Cerebellum (tissue), 4 donors: ENCODE measurements at places on chromosomes 7 and 10. TPM values are rescaled to one million over a fixed set of nuclear protein-coding genes. Genes with fewer than 3 reads are reported as not detected.

DNA sequence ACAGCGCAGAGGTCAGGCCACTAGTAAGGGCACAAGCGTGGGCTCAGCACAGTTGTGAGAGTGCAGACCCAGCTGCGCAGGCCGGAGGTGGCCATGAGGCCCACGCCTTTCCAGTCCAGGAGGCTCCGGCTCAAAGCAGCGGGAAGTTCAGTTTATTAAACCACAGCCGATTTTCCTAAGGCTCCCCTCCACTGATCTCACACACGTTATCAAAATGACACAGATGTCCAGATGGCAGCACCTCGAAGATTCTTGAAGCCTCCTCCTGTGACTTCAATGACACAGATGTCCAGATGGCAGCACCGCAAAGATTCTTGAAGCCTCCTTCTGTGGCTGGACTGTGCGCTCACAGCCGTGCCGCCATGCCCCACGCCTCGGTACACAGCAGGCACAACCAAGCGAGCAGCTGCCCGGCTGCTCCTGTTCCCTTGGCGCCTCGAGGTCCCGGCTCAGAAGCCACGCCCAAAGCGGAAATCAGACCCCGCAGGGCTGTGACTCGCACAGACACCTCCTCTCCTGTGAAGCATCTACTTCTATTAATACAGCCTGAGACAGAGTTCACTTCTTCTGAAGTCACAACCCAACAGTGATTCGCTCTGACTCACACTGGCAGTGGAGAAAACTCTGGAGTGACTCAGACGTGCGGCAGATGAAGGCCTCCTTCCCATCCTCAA is 122.7 kb downstream of the MAD1L1 start:
- DNase-seq = no peak

Gene ANKRD1
- total RNA-seq = not detected

DNA sequence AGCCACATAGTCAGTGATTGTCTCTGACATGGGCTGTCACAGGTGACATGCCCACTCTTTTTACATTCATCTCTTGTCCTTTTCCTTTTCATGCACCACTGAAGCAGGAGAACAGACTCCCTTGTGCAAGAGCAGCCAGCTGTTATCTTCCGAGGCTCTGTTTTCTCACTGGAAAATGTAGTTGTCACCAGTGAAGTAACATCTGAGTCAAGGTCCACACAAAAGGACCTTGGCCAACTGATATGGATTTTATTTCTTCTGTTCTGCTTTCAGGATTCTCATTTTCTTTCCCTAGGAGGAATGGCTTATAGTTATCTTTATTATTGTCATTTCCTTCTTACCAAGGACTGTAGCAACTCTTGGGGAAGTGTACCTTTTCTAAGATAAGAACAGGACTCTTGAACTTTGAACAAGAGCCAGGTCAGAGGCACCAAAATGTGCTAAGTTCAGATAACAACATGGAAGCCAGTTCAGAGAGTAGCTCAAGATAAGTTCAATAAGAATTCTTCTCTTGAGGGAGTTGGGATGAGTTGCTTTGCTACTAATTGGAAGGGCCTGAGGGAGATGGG is 22.7 kb downstream of the AVPI1 start:
- DNase-seq = no peak

DNA sequence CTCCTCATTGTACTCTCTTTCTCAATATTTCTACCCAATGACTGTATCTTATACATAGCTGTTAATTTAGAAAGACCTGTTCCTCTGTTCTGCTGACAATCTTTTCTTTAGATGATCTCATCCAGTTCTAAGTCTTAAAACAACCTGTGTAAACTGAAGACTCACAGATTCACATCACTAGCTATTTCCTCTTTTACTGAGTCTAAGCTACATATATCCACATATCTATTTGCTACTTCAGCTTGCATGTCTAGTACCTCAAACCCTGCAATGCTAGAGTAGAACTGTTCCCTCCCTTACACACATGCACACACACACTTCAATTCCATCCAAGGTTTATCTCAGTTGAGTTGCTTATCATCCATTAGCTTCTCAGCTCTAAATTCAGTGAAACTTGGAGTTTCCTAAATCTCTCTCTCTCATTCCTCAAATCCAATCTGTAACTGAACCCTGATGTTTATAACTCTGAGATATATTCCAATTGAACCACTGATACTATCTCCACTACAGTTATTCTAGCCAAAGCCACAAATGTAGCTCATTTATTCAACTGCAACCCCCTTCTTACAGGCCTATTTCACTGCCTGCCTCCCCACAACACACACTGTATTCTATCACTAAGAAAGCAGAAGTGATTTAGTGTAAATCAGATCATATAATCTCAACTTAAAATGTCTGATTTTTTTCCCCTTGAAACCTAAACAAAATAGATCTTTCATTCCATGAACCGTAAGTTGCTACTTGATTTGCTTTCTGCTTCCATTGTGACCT is 1036.8 kb upstream of the POT1 start:
- no peak for DNase-seq

DNA sequence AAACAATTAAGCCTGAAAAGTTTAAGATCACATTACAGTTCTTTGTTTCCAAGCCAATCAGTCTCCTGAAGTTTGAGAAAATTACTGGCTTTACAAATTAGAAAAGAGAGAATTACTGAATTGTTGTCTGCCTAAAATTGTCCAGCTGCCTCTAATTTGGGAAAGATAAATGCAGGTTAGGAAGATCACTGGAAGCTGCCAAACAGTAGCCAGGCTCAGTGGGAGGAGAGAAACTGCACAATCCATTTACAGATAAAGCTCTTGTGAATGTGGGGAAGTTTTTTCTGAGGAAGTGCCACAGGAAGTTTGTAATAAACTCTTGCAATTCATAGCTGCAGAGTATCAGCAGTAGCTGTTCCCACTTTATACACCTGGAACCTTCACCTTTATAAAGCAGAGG is 100.7 kb downstream of the IQUB start:
- DNase-seq = no peak

DNA sequence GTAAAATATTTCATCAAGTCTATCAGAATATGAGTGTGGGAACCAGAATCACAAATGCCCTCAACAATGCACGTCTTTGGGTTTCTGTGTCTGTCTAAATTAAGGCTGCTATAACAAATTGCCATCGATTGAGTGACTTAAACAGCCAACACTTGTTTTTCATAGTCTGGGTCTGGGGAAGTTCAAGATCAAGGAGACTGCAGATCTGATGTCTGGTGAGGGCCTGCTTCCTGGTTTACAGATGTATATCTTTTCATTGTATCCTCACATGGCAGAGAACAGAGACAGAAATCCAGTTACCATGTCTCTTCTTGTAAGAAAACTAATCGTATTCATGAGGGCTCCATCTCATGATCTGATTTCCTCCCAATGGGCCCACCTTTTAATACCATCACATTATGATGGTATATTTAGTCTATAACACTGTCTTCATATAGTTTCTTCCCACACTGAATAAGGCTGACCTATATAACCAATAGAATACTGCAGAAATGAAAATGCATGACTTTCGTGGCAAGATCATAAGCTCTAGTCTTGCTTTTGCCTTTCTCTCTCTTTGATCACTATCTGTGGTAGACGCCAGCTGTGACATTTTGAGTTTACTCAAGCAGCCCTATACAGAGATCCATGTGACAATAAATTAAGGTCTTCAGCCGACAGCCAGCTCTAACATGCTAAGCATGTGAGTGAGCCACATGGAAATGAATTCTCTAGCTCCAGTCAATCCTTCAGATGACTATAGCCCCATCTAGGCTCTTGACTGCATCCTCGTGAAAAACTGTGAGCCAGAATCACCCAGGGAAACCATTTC is 51.9 kb downstream of the THSD7A start:
- DNase-seq = no peak

Gene CUBN
- total RNA-seq = 7.8 TPM

Gene NUTM2E
- 0.45 TPM for total RNA-seq

Gene CDC14C
- not detected for total RNA-seq

DNA sequence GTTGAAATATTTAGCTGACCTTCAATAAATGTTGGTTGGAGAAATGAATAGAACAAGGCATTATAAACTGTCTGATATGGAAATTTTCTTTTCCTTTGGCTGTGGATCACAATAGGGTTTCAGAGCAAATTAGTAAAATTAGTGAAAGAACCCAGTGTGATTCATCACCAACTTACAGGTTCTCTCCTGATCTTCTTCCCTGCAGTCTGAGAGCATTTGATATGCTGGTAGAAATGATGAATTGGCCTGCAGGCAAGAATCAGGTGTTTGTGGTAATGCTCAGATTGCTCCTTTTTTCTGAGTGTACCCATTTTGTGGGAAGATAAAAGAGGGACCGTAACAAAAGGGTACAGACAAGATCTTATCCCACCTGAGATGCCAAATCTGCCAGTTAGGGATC is 51.9 kb downstream of the BTAF1 start:
- no peak for DNase-seq
